ENCODE measurements at places on chromosomes 6 and 20.

DNA sequence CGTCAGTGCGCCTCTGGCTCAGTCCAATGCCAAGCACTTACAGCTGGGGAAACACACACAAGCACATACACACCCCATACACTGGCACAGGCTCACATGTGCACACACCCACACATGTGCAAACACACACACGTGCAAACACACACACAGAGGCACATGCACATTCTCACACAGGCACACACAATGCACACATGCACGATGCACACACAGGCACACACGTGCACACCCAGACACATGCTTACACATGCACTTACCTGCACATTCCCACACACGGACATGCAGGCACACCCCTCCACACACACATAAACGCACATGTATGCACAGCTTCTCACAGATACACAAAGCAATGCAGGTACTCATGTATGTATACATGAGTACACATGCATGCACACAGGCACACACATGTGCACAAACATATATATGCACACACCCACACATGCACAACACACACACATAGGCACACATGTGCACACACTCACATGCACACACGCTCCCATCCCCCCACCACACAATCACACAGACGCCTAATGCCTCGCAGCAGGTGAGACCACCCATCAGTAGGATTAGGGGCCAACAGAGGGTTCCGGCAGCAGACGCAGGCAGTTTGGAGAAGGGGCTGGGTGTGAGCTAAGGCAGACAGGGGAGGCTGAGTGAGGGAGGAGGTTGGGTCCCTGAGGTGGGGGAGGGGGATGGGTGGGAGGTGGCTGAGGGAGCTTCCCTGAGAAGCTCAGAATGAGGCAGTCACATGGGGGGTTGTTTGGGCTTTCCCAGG is 71.2 kb upstream of the SLCO4A1 start:
- no peak for DNase-seq

- DNase-seq: peak; percentile 73
These were observed at the start of gene FKBP5 for GRCh38 chr6:35688605-35689322. Gene FKBP5 (minus strand): TSS chr6:35688915. CDS start chr6:35642824, 46,091 bp downstream.

- DNase-seq: no peak
These were observed 20.2 kb downstream of the RIPK1 start for GRCh38 chr6:3088446-3088845.

DNA sequence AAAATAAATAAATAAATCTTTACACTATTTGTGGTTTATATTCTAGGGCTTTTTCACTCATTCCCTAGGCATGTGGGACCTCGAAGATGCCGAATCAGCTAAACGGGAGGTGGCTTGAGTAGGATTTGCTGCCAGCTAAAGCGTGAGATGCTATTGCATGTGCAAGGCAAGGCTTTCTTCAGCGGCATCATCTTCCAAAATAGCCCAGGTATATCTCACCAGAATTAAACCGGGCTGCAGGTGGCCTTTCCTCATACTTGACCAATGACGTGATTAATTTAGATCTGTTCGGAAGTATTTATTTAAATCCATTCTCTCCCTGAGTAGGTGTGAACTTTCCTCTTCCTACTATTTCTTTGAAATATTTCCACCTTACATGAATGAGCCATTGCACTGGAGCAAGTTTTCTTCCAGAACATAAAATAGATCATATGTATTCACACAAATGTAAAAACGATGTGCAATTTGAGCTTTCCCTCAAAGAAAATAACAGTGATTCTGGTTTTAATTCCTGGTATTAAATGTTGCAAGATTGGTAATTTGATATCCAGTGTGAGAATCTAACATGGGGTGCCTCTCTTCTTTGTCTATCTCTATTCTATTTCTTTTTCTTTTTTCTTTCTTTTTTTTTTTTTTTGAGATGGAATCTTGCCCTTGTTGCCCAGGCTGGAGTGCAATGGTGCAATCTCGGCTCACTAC is 24.3 kb upstream of the ZNF217 start:
- DNase-seq: no peak

DNA sequence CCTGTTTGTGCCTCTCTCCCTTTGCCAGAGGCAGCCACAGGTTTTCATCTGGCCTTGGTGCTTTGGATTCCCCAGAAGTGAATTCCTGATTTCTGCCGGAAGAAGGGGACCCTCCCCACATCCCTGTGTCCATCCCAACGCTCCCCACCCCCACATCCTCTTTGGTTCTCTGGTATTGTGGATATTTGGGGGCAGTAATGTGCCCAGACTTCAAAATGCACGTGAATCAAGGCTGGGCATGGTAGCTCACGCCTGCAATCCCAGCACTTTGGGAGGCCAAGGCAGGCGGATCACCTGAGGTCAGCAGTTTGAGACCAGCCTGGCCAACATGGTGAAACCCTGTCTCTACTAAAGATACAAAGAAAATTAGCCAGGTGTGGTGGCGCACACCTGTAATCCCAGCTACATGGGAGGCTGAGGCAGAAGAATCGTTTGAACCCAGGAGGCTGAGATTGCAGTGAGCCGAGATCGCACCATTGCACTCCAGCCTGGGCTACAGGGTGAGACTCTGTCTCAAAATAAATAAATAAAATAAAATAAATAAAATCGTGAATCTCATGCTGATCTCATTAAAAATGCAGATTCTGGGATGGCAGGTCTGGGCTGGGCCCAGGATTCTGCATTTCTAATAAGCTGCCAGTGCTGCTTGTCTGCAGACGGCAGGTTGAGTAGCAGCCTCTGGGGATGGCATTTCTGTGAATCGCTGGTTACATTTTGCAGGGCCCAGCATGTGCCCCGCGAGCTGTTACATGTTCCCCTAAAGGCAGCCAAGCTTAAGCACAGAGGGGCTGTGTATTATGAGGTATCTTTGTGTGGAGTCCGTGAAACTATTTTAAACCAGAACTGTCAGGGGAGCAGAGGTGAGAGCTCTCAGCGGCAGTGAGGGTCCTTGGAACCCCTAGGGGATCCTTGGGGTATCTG is 49.0 kb downstream of the SYNJ2 start:
- DNase-seq: no peak
